ENCODE measurements at places on chromosomes 11 and 22. TPM values are rescaled to one million over a fixed set of nuclear protein-coding genes. Genes with fewer than 3 reads are reported as not detected.

Gene ARHGAP1
- 62.5 TPM for total RNA-seq

Gene MGAT3
- 7.2 TPM for total RNA-seq

Gene PANX3
- total RNA-seq, result not detected

Gene C22orf31
- total RNA-seq, result not detected

DNA sequence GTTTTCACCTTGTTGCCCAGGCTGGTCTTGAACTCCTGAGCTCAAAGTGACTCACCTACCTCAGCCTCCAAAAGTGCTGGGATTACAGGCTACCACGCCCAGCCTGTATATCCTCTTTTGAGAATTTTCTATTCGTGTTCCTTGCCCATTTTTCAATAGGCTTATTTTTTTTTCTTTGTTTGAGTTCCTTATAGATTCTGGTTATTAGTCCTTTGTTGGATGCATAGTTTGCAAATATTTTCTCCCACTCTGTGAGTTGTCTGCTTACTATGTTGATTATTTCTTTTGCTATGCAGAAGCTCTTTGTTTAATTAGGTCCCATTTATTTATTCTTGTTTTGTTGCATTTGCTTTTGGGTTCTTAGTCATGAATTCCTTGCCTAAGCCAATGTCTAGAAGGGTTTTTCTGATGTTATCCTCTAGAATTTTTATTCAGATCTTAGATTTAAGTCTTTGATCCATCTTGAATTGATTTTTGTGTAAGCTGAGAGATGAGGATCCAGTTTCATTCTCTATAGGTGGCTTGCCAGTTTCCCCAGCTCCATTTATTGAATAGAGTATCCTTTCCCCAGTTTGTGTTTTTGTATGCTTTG, 17.7 kb upstream of the ZBED5 start:
- H3K27me3 ChIP-seq, result no peaks in the 10 kb centered on the region
- H3K36me3 ChIP-seq, result peaks cover 24% of the 10 kb centered on the region
- no peak overlapping the region for H3K4me3 ChIP-seq
- no peak for DNase-seq

DNA sequence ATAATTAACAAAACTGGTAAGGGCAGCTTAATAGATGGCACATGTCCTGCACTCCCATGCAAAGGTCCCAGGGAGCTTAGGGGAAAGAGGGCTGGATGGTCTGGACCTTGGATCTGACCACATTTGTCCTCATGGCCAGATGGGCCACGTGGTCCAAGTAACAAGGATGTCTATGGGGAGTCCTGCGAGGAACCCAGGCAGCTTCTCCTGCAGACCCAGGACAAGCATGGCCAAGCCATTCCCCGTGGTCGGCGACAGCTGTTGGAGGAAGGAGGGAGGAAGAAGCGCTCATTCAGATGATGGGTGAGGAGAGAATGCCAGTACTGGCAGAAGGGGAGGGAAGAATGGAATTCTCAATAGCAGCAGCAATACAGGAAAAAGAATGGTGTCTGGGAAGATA, 109.2 kb downstream of the DSCAML1 start:
- H3K4me1 ChIP-seq, result no peaks in the 10 kb centered on the region
- no peak overlapping the region for H3K4me3 ChIP-seq
- peaks cover 7% of the 10 kb centered on the region for H3K27me3 ChIP-seq
- H3K27ac ChIP-seq, result no peak overlapping the region
- DNase-seq, result no peak

DNA sequence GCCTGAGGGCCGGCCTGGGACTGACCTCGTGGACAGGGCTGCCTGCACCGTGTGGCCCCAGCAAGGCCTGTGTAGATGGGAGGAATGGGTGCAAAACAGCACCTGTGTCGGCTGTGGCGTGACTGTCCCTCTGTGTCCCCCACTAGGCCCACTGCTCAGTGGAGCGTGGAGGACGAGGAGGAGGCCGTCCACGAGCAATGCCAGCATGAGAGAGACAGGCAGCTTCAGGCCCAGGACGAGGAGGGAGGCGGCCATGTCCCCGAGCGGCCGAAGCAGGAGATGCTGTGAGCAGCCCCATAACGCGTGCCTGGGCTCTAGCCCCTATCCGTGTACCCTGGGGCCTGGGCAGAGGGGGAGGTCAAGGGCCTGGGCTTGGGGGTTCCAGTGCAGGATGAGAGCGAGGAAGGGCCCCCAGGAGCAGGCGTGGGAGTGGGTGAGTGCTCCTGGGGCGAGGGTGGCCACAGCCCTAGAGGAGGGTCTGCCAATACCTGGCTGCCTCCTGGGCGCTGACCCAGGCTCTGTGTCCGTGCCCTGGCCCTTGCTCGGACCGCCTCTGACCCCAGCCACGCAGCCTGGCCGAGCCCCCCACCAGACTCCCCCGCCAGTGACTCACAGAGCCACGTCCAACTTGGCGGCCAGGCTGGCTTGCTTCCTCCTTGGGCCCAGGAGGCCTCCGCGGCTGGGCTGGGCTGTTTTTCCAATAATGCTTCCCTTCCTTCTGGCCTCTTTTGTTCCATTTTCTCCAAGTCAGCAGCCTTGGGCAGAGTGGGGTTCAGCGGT, 11.6 kb downstream of the PRR33 start:
- no peaks in the 10 kb centered on the region for H3K36me3 ChIP-seq
- H3K4me1 ChIP-seq, result peaks cover 3% of the 10 kb centered on the region
- no peak overlapping the region for H3K4me3 ChIP-seq
- no peaks in the 10 kb centered on the region for H3K27me3 ChIP-seq
- DNase-seq, result peak; percentile 31

DNA sequence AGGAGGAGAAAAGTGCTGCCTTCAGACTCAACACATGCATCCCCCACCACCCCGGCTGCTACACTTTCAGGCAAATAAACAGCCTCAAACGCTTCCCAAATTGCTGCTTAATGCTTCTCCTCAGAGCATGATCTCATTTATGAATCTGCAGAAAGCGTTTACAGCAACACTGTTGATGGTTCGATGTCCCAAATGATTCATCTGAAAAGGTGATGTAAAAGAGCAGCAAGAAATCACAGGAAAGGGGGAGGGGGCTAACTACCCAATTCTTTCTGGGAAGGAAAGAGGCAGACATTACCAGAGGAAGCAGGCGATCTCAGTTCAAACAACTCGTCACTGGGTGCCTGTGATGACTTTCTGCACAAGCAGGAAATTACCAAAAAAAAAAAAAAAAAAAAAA, 119.6 kb downstream of the TENM4 start:
- no peaks in the 10 kb centered on the region for H3K27me3 ChIP-seq
- no peaks in the 10 kb centered on the region for H3K4me1 ChIP-seq
- no peaks in the 10 kb centered on the region for H3K36me3 ChIP-seq
- no peak overlapping the region for H3K4me3 ChIP-seq

DNA sequence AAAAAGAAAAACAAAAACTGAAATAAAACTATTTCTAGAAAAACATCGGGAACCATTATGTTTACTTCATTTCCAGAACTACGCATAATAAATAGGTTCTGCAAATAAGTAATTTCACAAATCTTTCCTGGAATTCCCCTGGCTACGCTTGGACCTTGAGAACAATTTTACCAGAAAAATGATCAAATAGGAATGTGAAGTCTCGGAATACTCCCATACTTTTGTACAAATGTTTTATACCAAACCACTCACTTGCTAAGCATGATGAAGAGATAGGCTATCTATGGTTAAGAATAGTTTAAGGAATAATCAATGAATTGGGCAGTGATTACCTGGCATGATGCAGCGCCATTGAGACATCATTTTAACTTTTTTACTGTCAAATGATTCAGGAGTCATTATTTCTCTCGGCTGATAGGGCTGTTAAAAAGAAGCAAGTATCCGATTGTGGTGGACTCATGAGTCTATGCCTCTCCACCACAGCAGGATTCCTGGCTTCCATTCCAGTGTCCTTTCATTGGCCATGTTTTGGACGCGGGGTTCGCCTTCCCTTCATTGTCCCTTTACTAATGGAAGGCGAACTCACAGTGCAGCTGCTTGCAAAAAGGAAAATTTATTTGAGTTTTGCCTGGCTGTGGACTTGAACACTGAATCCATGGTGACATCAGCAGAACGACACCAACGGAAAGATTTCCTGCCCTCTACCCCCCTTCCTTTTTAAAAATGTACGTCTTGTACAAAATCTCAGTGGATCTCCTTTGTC, 39.9 kb upstream of the BLID start:
- H3K4me3 ChIP-seq, result no peak overlapping the region
- DNase-seq, result no peak
- H3K27me3 ChIP-seq, result peaks cover 11% of the 10 kb centered on the region
- H3K4me1 ChIP-seq, result peaks cover 7% of the 10 kb centered on the region

DNA sequence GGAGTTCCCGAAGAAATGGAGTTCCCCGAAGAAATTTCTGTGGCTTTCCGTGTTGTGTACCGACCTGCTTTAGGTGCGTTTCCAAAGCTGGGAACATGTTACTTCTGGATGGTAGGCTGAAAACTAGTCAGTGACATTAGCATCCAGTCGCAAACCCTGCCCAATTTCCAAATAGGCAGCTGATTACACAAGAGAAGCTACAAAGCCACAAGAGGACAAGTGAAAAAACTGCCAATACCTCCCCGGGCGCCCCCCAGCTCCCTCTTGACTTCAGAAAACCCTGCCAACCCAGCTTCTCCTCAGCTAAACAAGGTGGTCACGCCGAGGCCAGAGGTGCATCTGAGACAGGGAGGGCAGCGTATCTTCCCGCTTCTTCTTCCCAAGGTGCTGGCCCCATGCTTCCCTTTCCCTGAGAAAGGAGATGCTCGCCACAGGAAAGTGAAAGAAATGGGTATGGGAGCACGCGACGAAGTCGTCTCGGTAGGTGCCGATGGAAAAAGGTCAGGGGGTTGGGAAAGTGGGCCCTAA, 551 bp downstream of the AGBL2 start:
- peaks cover 8% of the 10 kb centered on the region for H3K36me3 ChIP-seq
- H3K27me3 ChIP-seq, result no peaks in the 10 kb centered on the region
- peaks cover 15% of the 10 kb centered on the region for H3K4me1 ChIP-seq
- peak; percentile 49 for DNase-seq
- peak overlapping the region; percentile 96 for H3K4me3 ChIP-seq
- peak overlapping the region; percentile 96 for H3K27ac ChIP-seq

DNA sequence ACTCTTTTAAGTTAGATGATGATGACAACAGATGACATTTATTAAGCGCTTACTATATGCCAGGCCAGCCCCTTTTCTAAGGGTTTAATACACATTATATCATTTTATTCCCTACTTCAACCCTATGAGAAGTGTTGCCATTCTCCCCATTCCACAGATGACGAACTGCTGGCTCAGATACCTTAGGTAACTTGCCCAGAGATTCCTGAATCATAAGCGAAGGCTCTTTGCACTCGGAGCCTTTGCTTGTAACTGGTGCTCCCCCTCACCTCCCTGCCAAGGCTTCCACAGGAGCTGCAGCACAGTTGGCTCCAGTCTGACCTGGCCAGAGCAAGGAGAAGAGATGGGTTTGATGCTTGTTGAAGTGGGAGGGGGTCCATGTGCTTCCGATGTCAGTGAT, 43.0 kb downstream of the DBX1 start:
- no peak for DNase-seq
- H3K4me1 ChIP-seq, result no peaks in the 10 kb centered on the region
- no peak overlapping the region for H3K27ac ChIP-seq
- H3K27me3 ChIP-seq, result peaks cover 13% of the 10 kb centered on the region
- no peaks in the 10 kb centered on the region for H3K36me3 ChIP-seq

- no peaks in the 10 kb centered on the region for H3K27me3 ChIP-seq
- DNase-seq, result no peak
- no peaks in the 10 kb centered on the region for H3K4me1 ChIP-seq
- no peaks in the 10 kb centered on the region for H3K36me3 ChIP-seq
- H3K27ac ChIP-seq, result no peak overlapping the region
These were observed 393.5 kb downstream of the JRKL start for GRCh38 chr11:96783311-96783710.

DNA sequence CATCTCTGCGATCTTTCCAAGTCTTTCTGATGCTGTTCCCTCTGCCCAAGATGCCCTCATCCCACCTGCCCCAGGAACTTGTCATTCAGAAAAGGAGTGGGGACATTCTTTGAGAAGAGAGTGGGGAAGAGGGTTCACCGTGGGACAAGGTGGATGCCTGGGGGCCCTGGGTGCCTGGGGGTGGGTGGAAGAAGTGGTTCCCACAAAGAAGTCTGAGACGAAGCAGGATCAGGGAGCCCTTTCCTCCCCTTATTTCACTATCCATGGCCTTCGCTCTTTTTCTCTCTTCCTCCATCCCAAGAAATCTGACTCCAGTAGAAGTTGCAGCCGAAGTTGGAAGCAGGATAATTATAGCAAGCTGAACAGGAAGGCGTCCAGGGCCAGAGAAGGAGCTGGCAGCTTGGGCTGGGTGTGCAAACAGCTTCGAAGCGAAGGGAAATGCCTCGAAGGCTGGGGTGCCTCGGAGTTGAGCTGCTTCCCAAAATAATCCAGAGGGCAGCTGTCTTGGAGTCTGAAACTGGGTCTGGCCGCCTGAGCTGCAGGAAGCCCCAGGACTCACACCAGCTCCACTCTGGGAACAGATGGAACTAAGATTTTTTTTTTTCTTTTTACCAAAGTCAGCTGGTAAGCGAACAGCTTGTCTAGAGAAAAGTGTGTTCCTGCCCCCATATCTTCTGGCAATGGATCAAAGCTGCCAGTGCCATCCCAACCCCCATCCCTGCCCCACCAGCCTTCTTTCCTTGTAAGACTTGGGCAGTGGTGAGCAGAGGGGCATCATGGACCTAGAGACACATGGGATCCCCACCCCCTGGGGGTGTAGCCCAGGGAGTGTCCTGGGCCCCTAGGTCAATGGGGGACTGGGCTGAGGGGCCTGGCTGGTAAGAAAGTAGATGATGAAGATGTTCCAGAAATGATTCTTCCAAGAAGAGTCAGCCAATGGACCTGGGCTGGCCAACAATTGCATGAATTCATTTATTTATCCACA, 31.5 kb downstream of the PARVG start:
- H3K27me3 ChIP-seq, result no peaks in the 10 kb centered on the region
- peaks cover 21% of the 10 kb centered on the region for H3K36me3 ChIP-seq
- no peak overlapping the region for H3K4me3 ChIP-seq
- no peak for DNase-seq
- no peak overlapping the region for H3K27ac ChIP-seq
- peaks cover 8% of the 10 kb centered on the region for H3K4me1 ChIP-seq

DNA sequence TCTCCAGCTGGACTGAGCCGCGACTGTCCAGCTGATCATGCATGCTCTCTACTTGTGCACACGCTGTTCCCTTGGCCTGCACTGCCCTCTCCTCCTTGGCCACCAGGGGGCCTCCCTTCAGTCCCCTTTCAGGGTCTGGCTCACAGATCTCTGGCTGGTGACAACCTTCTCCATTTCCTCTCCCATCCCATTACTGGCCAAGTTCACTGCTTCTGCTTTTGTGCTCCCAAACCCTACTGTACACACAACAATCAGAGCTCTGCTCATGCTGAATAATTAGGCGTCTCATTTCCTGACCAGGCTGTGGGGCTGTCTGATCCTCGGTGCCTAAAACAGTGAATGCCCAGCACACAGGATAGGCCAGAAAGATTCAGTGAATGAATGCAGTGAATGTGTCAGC, 224.0 kb upstream of the NARS2 start:
- peaks cover 5% of the 10 kb centered on the region for H3K27me3 ChIP-seq
- no peak overlapping the region for H3K27ac ChIP-seq
- no peaks in the 10 kb centered on the region for H3K4me1 ChIP-seq
- peak; percentile 49 for DNase-seq
- H3K36me3 ChIP-seq, result no peaks in the 10 kb centered on the region

All from activated naive CD8-positive, alpha-beta T cell treated with anti-CD3 and anti-CD28 coated beads, Interleukin-2, amount 10 ng/mL, durations not matched to agents 7 days and 5 days (primary cell).